ENCODE measurements at places on chromosomes 3 and 15.
A peak's percentile ranks its signal among the peaks of the same experiment; 100 is the strongest.

DNA sequence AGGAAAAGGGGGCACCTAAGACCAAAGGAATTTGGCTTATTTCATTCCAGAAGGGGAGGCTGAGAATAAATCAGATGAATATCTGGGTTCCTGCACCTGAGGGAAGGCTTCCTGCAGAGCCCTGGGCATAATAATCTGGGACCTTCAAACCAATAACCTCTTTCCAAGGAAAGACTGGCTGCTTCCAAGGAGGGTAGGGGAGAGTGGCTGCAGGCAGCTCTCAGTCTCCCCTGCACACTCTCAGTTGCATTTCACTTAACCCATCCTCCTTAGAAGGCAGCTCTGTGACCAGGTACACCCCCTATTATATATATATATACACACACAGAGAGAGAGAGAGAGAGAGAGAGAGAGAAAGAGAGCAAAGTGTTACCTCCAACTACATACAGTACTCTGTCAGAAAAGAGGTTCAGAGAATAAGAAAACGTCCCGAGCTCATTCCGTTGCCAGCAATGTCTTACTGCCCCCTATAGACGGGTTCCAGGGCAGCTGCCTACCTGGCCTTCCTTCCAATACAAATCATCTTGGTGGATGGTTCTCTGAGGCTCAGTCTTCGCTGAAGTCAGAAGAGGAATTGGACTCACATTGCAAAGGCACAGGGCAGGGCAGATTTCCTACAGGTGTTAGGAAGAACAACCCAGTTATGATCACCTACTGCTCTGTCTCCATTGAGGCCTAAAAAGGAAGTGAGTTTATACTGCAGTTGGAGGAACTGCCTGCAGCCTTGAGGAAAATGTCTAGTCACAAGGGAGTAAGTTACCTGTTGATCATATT is 26.1 kb downstream of the CAPN3 start:
- no peak for DNase-seq

- DNase-seq = no peak
These were observed 18.2 kb downstream of the TSC22D2 start for GRCh38 chr3:150426292-150426691.

- DNase-seq = peak; percentile 59
These were observed 783 bp downstream of the RNF168 start for GRCh38 chr3:196502775-196503195.

- no peak for DNase-seq
These were observed 17.3 kb upstream of the TRPC1 start for GRCh38 chr3:142706321-142707127.

DNA sequence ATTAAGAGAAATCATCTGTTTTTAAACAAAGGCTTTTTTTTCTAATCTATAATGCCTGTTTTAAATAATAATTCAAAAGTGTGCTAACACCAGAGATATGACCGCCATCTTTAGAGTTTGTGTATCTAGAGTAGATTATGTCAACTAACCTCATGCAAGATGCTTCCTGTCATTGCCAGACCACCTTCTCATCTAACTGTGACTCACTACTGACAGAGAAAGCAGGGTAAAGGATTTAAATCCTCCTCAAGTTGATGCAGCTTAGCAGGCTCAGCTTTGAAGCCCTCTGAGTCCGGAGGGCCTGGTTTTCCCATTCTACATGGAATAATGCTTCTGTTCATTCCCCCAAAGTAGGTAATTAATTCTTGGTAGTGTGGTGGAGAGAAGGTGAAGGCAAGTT is 108.5 kb downstream of the ECT2 start:
- DNase-seq = no peak

DNA sequence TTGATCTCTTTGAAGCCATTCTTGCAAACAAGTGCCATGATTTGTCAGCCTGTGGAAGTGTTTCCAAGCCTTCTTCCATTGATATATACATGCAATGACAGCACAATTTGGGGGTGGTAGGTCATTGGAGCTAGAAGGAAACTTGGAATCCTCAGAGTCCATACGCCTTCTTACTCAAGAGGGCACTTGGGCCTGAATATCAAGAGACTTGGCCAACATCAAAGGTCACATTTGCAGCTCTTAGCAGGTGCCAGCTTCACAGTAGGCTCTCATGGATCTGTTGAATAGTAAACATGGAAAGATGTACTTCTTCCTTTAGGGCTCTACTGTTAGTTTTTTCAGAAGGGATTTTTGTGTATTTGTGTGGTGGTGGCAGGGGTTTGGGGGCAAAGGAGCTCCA is 50.9 kb downstream of the RHCG start:
- no peak for DNase-seq

DNA sequence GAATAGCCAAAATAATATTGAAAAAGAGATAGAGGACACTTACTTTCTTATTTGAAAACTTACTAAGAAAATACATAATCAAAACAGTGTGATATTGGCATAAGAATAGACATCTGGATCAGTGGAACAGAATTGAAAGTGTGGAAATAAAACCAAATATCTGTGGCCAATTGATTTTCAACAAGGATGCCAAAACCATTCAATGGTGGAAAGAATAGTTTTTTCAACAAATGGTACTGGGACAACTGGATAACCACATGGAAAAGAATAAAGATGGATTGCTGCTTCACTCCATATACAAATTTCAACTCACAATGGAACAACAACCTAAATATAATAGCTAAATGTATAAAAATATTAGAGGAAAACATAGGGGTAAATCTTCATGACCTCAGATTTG is 152.5 kb upstream of the GPR149 start:
- no peak for DNase-seq

DNA sequence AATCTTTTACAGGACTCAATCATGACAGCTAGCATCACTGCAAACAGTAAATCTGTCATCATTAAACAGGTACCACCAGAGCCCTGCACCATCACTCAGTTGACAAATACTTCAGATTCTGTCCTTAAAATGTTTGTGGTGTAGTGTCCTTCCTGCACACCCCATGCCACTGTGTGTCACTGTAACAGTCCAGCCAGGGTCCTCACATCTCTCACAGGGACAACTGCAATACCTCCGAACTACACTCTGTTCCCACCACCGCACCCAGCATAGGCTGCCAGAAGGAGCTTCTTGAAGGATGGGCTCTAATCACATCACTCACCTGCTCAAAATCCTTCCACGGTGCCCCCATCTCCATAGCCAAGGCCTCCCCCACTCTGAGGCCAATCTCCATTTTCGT is 90.2 kb upstream of the FGF12 start:
- DNase-seq = no peak

DNA sequence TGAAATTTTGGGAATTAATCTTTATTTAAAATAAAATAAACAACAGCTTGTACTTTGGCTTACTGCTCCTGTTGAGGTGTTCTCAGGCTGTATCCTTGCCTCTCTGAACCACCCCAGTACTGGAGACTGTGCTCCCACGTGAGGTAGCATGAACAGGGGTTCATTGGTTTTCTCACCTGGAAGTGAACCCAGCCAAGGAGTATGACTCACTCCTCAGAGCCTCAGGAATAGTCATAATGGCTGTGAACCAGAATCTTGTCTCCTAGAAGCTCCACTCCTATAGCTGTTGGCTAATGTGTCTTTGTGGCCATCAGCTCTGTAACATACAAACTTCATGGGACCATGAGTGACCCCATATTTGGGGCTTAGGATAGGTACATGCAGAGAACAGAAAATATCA is 122.5 kb upstream of the ST8SIA2 start:
- no peak for DNase-seq

All from T-cell (primary cell).